ENCODE measurements at places on chromosomes 7 and 10.

DNA sequence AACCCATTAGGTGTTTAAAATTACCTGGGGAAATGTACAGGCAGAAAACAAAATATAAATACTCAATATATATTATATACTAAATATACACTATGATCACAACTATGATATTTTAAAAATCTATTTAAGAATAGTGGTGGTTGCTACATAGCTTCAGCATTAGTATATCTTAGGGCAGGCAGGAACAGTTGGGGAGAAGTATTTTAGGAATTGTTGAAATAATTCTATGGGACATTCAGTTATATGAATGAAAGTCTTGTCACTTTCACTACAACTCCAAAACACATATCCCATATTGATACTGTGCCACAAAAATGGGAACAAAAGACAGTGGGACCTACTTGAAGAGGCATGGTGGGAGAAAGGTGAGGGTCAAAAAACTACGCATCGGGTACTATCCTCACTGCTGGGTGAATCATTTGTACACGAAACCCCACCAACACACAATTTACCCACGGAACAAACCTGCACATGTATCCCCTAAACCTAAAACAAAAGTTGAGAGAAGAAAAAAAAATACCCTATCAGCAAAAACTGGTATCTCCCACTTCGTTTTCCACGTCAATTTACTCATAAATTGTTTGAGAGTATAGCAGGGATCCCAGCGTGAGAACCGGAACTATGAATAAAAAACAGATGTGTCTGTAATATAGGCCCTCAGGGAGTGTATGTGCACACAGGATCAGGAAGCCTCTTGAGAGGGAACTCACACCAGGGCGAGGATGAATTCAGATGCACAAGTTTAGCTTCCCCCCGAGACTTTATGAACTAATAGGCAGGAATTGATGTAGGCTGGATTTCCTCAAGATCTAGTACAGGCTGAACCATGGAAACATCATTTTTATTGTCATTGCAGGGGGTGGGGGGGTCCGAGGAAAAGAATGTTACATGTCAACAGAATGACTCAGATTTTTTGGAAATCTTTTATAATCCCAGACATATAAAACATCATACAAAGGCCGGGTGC lies 16.2 kb downstream of the SLC16A12 start:
- no peak for DNase-seq

DNA sequence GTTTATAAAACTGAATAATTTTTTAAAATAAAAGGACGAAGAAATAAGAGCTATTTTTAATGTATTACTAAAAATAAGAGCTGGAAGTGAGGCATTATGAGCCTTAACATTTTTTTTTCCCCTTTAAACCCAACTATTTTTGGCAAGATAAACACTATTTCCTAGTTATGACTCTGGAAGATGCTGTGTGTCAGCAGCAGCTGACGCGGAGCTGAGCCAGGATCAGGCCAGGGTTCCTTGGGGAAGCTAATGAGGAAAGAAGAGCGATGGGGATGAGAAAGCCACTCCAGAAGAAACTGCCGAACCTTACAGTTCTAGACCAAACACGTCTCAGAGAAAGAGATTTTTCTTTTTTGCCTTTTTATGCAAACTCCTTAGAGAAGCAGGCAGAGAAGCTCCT lies 85.9 kb downstream of the USP6NL start:
- DNase-seq: no peak

GRCh38 chr7:564176-564865 lies 44.7 kb upstream of the PDGFA start:
- no peak for DNase-seq

GRCh38 chr7:94400643-94401427 lies 6.1 kb downstream of the COL1A2 start:
- no peak for DNase-seq

DNA sequence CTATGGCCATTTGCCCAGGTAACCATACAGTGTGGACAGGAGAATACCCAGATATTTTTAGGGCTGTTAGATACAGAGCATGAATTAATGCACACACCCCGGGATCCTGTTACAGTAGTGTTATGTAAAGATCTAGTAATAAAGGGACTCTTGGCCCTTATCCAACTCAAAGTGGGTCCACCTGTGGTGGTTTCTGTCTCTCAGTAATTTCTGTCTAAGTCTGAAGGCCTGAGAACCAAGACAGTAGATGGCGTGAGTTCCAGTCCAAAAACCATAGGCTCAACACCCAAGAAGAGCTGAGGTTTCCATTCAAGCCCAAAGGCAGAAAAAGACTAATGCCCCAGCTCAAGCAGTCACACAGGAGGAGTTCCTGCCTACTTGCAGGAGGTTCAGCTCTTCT lies 277.7 kb downstream of the ZEB1 start:
- DNase-seq: no peak

DNA sequence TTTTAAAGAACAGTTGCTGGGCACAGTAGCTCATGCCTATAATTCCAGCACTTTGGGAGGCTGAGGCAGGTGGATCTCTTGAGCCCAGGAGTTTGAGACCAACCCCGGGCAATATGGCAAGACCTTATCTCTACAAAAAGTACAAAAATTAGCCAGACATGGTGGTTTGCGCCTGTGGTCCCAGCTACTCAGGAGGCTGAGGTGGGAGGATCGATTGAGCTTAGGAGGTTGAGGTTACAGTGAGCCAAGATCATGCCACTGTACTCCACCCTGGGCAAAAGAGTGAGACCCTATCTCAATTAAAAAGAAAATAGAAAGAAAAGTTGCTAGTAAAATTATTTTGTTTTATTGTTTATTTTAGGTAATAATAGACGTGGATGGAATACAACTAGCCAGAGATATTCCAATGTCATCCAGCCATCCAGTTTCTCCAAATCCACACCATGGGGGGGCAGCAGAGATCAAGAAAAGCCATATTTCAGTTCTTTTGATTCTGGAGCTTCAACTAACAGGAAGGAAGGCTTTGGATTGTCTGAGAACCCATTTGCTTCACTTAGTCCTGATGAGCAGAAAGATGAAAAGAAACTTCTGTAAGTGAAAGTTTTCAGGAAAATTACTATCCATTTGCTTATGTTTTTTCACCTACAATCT lies 3.0 kb downstream of the NUP42 start:
- no peak for DNase-seq

GRCh38 chr10:88038268-88038667 lies 174.8 kb downstream of the PTEN start:
- no peak for DNase-seq

DNA sequence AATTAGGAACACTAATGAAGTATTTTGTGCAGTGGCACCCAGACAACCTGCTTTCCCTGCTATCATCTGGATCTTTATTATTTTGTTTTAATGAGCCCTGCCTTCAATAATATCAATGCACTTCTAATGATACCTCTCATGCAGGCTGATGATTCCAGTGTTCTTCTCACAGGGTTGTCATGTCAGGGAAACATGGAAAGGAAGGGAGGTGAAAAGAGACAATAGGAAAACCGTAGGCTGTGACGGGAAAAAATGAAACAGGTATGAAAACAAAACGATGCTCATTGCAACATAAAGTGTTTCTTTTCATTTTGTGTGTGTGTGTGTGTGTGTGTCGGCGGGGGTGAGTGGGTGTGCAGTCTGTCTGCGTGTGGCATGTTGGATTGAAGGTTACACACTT lies 102.6 kb upstream of the CTBP2 start:
- DNase-seq: no peak

DNA sequence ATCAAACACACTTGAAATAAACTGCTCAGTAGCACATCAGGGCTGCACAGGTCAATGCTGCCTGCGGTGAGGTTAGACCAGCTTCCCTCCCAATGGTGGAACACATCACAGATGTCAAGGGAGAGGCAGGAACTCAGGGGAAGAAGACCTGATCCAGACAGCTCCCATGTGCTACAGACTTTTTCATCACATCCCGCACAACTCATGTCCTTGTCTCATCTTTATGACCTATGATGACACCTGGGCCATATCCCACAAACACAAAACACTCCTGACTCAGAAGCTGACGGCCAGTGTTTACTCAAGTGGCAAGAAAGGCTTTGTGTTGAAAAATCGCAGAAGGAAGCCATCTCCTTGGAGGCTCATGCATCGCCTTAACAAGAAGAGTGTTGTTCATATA lies 91.6 kb downstream of the HTR5A start:
- DNase-seq: no peak

DNA sequence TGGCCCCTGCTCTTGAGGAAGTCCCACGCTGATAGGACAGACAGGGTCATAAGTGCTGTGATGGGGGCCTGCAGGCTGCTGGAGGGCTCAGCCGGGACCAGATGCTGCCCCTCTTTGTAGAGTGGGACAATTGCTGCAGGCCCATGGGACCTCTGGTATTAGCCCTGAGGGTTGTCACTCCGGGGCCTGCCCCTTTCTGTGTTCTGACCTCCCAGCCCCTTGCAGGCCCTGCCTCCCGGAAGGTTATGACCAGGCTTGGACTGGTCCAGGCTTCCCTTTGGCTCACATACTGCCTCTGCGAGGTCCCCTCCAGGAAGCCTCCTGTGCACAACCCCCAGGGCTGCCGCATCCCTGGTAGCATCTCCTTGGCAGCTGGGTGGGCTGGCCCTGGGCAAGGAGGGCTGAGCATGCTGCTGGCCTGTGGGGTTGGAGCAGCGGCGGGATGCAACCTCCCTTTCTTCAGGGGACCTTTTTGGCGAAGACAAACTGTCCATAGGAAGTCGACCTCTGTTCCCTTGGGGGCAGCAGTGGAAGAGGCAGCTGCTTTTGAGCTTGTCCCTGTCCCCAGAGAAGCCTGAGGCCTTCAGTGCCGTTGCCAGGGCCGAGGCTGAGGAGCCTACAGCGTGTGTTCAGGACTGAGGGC lies 8.8 kb downstream of the LIMK1 start:
- DNase-seq: no peak

GRCh38 chr7:151743481-151743983 lies 133.4 kb downstream of the PRKAG2 start:
- DNase-seq: no peak

- no peak for DNase-seq
Observed at GRCh38 chr7:112052498-112052897, 153.7 kb downstream of the DOCK4 start.

DNA sequence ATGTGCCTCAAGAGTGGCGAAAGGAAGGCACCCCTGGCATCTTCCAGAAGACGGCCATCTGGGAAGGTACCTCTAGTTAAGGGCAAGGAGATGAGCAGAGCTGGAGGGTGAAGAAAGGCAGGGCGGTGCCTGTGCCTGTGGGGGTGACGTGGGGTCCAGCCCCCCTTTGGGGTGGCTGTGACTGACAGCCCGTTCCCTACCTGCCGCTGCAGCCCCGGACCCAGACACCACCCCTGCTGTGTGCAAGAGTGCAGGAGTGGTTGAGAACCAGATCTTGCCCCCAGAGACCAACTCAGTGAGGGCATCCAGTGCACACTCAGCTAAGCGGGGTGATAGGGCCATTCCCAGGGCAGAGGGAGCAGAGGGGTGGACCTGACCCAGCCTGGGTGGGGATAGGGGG lies 4.3 kb upstream of the MUC17 start:
- DNase-seq: no peak

GRCh38 chr7:7922684-7923385 lies 45.8 kb upstream of the GLCCI1 start:
- DNase-seq: no peak

- DNase-seq: no peak
Observed at GRCh38 chr10:14563076-14563336, 211.7 kb downstream of the FAM107B start.

GRCh38 chr10:123583639-123584418 lies 82.3 kb upstream of the GPR26 start:
- peak; percentile 69 for DNase-seq

GRCh38 chr10:132374176-132374575 lies 22.8 kb upstream of the PWWP2B start:
- no peak for DNase-seq
